ENCODE measurements at places on chromosomes 7 and 10.
A peak's percentile ranks its signal among the peaks of the same experiment; 100 is the strongest.

- no peak for DNase-seq
These were observed 132.3 kb downstream of the ACTR3B start for GRCh38 chr7:152891837-152892236.

DNA sequence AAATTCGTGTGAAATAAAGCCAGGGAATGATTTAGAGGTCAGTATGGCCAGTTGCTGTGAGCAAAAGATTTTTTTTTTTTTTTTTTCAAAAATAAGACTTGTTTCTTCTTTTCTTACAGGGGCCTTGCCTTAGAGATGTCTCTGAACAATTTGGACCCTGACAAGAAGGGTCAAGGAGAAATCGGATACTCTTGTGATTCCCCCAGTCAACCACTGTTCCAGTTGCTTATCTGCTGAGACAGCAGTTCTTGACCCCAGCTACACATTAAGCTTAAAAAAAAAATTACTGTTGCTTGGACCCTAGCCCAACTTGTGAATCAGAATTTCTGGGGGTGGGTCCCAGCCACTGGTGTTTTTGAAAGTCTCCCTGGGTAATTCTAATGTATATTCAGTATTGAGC is 12.0 kb upstream of the FMC1 start:
- DNase-seq, result no peak

GRCh38 chr10:79069325-79070080 is 737 bp downstream of the ZMIZ1 start:
- no peak for DNase-seq

- DNase-seq, result no peak
These were observed 34.6 kb downstream of the KCNMA1 start for GRCh38 chr10:77602913-77603533.

DNA sequence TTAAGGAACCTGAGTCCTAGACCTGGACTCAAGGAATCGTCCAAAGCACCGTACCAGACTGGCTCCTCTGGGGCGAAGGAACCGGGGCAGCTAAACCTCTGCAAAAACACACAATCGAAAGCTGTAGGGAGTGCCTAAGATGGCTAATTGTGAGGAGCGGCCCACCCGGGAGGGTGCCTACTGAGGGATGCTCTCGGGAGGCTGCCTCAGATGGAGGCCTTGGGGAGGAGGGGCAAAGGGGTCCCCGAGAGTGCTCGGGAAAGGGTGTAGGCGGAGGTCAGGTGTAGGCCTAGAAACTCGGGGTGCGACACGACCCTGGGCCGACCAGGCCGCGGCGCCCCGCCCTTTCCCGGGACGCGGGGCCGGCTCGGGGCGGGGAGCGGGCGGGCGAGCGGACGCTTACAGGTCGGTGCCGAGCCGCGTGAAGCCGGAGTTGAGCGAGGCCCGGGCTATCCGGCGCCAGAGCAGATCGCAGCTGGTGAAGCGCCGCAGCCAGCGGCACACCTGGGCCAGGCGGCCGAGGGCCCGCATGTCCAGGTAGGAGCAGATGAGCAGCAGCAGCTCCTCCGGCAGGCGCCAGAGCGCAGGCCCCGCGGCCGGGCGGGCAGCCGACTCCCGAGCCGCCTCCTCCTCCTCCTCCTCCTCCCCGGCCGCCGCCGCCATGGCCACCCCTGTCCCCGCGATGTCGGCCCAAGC is 844 bp downstream of the FBXW4 start:
- DNase-seq, result no peak

GRCh38 chr7:66355756-66356155 is 150.6 kb downstream of the TPST1 start:
- DNase-seq, result no peak

DNA sequence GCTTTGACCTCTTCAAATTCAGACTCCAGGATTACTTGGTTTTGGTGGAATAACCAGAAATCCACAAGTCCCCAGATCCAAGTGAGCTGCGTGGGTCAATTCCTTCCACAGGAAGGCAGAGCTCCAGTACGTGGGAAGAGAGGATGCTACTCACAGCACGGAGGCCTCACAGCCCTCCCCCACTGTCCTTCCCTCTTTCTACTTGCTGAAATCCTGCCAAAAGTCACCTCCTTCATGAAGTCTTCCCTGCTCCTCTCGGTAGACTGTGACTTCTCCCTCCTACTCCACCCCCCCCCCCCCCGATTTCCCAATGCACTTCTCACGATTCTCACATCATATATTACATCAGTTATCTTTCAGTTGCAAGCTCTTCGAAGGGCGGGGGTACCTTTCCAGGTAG is 12.3 kb downstream of the CAMK2G start:
- no peak for DNase-seq

GRCh38 chr10:51510231-51510630 is 189.2 kb downstream of the CSTF2T start:
- no peak for DNase-seq

DNA sequence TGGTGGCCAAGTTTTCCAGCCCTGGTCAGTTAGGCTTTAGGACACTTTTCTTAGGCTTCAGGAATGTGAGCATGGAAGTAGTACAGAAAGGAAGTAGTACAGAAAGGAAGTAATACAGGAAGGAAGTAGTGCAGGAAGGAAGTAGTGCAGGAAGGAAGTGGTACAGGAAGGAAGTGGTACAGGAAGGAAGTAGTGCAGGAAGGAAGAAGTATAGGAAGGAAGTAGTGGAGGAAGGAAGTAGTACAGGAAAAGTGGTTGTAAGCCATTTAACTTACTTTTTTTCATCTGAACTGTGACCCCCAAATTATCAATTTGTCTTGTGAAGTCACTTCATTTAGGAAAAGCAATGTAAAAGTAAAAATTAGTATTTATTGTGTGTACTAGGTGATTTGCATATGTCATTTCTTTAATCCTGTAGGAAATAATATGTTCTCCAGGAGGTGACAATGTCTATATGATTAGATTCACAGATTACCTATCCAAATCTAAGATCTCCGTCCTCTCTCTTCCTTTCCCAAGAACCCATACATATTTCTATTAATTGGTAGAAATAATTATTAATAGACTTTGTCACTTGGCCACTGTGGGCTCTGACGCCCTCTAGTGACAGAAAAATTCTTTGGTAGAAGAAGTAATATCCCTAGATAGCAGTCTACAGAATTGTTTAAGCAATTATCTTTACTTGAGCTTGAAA is 3.9 kb upstream of the FAS start:
- no peak for DNase-seq

DNA sequence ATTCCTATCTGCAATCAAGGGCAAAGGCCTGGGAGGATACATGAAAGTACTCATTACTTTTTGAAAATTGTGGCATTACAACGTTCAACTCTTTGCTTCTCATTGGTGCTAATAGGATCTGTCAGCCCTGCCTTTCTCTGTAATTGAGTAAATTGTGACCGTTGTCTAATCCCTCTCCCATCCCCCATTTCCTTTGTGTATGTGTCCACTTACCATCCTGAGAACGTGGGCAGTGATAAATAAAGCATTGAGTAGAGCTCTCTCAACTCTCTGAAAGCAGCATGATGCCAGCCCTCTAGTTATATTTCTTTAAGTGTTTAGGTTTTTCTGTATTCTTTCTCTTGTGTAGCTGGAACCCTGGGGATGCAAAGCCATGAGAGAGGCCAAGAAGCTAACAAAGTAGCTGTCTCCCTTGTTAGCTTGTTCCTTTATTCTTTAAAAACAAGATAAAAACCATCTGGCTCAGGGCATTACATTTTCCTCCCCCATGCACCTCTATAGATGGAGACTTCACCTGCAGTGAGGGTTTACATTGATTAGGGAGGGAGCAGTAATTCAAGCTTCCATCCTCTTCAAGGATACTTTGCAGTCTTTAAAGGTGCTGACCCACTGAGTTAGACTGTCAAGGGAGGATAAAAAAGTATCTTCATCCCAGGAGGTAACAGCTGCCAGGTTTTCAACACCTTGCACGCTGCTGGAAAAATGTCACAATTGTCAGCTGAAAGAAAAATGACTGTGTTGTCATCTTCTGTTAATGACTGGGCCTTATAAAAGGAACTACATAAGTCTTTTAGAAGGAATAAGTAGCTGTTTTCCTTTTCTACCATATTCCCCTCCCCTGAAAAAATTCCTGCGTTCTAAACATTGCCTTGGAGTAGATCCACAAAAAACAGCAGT is 112.3 kb downstream of the BTRC start:
- DNase-seq, result no peak

GRCh38 chr10:49398986-49399385 is 3.1 kb upstream of the DRGX start:
- no peak for DNase-seq

- DNase-seq, result no peak
These were observed 26.2 kb upstream of the ABLIM1 start for GRCh38 chr10:114684084-114684821.

- no peak for DNase-seq
These were observed 256.6 kb downstream of the USP6NL start for GRCh38 chr10:11354823-11355222.

DNA sequence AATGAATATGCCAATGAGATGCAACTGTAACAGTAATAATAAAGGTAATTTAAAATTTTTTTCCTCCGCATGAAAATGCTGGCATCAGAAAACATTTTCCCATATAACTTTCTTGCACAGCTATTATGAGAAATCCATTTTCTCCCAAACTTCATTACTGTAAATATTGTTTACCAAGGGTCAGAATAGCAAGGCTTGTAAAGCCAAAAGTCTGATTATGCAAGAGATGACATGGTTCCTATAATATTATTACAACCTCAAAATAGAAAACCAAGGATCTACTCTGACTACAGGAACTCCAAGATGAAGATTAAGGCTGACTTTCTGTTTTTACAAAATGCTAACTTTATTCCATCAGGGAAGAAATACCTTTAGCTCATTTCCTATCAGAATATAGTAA is 162.7 kb upstream of the CDK1 start:
- no peak for DNase-seq

DNA sequence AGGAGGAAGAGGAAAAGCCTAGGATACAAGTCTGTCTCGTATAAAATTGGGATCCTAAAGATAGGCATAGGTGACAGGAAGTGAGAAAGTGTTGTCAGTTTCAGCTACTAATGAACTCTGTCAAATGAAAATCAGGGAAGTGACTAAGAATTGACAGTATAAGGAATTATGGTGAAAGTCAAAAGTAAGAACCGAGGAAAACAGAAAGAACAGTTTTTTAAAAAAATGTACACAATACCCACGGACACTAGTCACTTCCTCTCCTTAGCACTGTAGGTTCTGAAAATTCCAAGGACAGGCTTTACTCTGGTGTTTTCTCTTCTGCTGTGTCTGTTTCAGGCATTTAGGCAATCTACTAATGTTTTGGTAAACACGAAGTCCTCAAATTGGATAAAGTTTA is 42.3 kb downstream of the ATAD1 start:
- DNase-seq, result no peak

DNA sequence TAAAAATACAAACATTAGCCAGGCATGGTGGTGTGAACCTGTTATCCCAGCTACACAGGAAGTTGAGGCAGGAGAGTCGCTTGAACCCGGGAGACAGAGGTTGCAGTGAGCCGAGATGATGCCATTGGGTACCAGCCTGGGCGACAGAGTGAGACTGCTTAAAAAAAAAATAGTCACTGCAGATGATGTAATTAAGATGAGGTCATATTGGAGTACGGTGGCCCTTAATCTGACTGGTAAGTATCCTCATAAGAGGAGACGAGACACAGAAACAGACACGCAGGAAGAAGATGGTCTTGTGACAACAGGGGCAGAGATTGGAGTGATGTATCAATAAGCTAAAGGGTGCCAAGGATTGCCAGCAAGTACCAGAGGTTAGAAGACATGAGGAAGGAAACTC is 156.0 kb downstream of the FAM107B start:
- no peak for DNase-seq

DNA sequence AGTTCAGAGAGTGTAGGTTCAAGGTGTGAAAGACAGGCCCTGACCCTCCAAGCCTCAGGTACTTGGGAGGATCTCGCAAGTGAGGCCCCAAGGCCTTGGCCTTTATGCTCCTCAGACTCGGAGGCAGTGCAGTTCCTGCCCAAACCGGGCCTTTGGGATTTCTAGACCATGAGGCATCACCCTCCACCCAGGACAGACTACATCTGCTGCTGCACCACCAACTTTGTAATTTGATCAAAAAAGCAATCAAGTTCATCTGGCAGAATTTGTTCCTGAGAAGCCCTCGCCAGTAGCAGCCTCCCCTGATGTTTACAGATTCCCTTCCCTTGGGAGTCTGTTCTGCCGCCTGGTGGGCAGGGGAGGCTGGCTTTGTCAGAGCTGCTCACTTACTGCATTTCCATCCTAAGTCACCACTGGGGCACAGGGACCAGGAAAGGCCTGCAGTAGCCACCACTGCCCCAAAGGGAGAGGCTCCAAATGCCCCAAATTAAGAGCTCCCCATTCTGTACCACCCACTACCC is 2.1 kb downstream of the CAMK2G start:
- DNase-seq, result no peak

- peak; percentile 15 for DNase-seq
These were observed 24.0 kb upstream of the KMT2C start for GRCh38 chr7:152459724-152460251.

- no peak for DNase-seq
These were observed 11.7 kb downstream of the EPHB6 start for GRCh38 chr7:142866361-142867096.

GRCh38 chr7:22842383-22842941 is 19.8 kb upstream of the TOMM7 start:
- DNase-seq, result no peak

DNA sequence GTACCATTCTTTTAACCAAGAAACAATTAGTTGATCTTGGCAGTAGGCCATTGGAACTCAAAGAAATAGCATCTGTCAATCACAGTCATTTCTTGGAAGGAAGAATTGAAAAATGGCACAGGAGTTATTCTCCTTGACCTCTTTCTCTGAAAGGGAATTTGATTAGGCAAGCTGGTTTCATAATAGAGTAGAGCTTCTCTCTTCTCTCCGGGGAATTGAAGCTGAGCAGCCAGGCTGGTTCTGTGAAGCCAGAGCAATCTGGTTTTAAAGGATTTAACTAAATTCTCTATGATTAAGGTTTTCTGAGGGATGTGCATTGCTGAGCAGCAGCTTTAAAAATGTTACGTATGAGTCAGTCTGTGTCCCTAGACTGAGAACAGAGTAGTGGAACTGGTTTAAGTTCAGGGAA is 70.2 kb downstream of the AHCYL2 start:
- peak; percentile 89 for DNase-seq

GRCh38 chr7:28565980-28566379 is 153.7 kb downstream of the CREB5 start:
- no peak for DNase-seq

DNA sequence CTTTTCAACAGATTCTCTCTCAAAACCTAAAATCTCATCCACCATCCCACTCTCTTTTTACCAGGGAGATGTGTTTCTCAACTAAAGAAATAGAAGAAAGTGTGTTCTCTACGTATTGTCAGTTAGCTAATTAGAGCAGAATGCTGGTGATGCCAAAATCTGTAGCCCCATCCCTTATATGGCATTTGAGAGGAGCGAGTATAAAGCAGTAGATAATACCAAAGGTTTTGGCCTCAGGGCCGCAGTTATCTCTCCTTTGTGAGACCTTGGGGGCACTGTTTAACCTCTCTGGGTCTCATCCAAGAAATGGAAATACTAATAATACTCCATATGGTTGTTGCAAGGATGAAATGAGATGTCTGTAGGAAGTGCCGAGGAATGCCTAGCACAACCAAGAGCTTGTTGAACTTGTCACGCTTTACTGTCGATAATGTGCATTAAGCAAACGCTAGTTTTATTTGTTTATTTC is 456 bp upstream of the DLD start:
- DNase-seq, result no peak
